Astrocyte of the hippocampus (primary cell): ENCODE measurements at places on chromosomes 4 and X.

- peak; percentile 68 for DNase-seq
These were observed 514.5 kb downstream of the INPP4B start for GRCh38 chr4:142331646-142332045.

- no peak for DNase-seq
These were observed 359.1 kb downstream of the SPRY1 start for GRCh38 chr4:123755655-123756054.

GRCh38 chrX:50204364-50204899, at the start of gene CCNB3:
TSS of gene CCNB3 (plus strand) at chrX:50204765. CDS start at chrX:50285164, 80,399 bp downstream.
- peak; percentile 70 for DNase-seq

DNA sequence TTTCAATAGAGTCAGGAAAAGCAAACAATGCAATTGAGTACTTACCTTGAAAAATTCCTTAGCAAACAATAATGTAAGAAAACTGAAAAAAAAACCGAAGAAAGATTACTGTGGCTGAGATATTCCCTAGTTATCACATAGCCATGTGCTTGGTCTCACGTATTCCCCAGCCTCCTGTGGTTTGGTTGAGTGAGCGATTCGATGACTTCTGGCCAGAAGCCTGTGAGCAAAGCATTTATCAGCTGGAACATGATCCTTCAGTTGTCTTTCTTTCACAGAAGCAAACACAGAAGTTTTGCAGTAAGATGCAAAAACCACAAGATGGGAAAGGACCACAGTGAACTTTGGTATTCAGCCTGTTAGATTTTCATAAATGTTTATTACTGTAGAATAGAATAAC, 1754.3 kb upstream of the AGA start:
- DNase-seq = peak; percentile 76

DNA sequence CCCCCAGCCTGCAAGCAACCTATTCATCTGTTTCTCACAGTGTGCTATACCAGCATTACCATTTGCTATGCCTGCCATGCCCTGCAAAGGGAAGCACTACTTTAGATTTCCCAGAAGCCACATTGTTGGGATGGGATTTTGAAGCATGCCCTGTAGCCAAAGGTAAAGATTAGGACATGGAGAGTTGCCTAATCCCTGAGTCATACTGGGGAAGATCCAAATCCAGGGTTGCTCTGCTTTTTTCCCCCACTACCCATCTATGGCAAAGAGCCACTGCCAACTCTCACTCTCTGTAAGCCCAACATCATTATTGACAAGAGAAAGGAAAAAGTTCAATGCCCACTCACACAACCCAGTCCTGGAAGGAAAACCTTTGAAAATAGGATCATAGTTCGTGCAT, 36.7 kb upstream of the TMEM164 start:
- DNase-seq = peak; percentile 17

DNA sequence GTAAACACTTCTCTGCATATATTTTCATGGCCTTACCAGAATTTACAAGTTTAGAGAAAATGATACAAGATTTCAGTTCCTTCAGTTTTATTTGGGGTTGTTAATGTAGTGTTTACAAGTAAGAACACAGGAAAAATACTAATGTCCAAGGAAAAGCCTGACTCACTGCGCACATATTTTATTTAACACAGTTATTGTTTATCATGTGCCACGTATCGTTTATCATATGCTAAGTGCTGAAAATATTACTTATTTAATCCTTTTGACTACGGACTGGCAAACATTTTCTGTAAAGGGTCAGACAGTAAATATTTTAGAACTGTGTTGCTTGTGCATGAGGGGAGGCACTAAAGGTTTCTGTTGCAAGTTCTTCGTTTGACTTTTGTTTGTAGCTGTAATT, 794 bp downstream of the HSD17B13 start:
- no peak for DNase-seq

DNA sequence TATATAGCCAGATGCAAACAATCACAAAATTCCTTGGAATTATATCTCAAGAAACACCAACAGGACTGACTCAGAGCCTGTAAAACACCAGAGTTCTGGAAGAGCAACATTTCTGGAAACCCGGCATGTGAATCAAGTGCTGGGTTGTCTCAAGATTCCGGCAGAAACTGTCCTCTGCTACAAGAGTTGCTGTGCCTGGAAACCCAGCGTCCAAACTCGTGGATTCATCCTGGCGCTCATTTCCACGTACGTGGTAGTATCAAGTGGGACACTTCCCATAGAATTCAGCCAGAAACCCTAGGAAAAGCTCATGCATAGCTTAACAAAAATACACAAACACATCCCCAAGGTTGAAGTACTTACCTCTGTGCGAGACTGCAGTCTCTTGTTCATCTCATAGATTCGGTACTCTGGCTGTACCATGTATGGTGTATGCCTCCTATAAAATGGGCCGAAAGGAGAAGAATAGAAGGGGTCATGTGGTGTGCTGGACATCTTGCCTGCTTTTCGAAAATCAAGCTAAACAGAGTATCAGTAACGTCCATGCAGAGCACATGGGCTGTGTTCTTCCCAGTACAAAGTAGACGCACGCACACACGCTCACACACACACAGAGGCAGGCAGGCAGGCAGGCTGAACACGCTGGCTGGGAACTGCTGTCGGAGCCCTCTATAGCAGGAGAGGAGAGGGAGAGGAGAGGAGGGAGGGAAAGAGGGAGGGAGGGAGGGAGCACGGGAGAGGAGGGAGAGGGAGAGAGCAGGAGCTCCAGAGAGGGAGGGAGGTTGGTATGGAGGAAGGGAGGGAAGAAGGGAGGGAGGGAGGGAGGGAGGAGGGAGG, at the start of gene LDB2:
TSS of gene LDB2 (minus strand) at position 655 of the 837 bp plus-strand sequence.
- DNase-seq = peak; percentile 87

DNA sequence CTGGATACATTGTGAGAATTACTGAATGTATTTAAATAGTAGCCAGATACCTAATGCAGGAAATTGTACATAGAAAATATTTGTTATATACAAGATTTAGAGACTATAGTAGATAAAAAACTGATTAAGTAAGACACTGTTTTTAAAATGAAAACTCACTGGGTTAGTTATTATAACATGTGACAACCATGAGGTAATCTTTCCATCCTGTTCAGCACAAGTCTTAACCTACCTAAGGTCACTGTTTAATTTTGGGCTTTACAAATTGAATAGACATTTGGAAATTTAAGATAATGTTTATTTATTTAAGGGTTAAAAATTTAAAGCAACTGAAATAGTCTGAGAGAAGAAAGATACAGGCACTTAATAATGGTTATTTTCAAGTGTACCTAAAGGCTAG, 102.1 kb downstream of the STIM2 start:
- DNase-seq = no peak

GRCh38 chr4:76518241-76518640, 83.2 kb downstream of the SHROOM3 start:
- peak; percentile 44 for DNase-seq

DNA sequence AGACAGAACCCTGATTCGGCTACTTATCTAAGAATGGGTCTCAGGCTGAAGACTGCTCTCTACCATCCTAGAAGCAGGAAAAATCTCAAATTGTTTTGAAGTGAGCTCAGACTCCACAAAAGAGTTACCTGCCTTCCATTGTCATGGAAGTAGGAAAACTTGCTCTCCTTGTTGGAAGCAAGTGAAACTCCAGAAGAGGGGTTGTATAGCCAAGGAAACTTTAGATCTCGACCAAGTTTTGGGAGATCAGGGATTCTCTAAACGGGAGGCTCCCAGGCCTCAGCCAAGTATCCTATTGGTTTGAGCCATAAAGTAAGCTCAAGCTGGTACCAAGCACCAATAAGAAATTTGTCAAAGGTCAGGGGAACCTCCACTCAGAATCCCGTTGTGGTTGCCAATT, 9.2 kb upstream of the FHDC1 start:
- DNase-seq = no peak

- no peak for DNase-seq
These were observed 1054.7 kb downstream of the PDHA2 start for GRCh38 chr4:96894621-96895020.

DNA sequence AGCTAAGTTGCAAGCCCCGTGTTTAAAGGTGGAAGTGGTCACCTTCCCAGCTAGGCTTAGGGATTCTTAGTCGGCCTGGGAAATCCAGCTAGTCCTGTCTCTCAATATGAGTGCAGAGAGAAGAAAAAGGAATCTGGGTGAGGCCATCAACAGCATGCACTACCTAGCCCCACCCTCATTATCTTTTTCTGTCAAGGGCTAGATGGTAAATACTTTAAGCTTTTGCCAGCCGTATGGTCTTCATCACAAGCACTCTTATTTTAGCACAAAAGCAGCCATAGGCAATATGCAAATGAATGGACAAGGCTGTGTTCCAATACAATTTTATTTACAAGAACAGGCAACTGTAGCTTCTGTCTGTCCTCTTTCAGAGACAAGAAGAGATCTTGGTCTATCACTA, 282.9 kb downstream of the ZNF674 start:
- no peak for DNase-seq

GRCh38 chr4:168487282-168488035, 7.2 kb upstream of the DDX60L start:
- DNase-seq = no peak

GRCh38 chr4:26406346-26406975, 83.8 kb downstream of the CCKAR start:
- no peak for DNase-seq

DNA sequence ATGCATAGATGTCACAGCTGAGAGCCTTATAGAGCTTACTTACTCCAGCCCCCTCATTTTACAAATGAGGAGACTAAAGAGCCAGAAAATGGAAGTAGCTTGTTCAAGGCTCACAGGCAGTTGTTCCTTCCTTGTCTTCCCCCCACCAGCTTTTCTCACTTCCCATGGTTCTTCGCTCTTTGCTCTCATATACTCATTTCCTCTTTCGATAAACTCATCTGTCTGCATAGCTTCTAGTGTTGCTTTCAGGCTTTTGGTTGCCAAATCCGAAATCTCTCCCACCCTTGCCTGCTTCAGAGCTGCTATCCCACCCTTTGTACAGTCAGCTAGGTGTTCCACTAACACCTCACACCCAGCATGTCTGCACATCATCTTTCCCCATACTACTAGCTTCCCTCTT, 25.0 kb upstream of the GJB1 start:
- no peak for DNase-seq

GRCh38 chr4:83392562-83392961, 57.9 kb upstream of the HPSE start:
- DNase-seq = no peak

DNA sequence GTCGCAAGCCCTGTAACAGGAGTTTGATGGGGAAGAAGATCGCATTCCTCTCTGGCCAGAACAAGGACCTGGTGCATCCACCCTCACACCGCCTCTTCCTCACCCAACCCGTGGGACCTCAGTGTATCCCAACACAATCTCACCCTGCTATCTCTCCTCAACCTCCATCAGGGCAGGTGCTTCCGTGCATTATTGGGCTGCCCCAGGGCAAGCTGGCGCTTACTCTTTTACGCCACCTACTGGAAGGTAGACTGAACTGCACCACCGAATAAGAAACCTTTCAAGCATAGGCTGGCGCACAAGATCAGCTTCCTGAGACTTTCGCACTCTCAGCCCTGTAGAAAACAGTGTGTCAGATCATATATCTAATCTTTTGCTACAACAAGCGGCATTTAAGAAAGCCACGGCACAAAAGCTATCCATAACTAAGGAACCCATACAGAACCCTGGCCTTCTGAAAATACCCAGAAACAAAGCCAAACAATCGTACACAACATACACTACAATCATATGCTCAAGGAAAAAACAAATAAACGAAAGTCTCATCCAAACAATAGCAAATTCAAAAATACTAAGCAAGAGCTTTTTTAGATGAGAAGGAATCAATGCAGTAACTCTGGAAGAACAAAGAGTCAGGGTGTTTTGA, 209.3 kb downstream of the UGT8 start:
- DNase-seq = peak; percentile 23

DNA sequence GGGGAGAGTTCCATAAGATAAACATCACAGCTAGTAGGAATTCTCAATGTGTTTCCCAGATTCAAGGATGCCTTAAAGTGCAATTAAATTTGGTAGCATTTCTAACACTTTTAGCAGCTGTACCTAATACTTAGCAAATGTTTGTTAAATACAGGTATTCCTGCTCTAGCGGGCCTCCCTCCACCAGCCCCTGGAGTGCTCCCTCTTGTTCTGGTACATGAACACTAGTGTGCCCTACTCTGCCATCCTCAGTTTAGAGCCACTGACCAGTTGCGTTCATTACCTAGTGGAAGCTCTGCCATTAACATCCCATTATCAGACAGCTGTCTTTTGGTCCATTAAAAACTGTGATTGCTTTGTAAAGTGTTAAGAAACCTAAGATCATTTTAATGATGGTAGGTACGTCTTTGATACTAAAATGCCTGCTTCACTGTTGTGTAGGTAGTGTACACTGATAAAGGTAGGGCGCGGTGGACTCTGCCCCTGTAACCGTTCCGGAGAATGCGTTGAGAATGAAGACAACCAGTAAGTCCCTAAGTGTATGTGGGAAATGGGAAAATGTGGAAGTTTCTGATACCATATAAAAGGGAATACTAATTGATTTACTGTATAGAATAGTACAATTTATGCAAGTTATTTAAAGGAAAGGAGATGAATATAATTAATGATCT, 21.7 kb downstream of the KIAA0232 start:
- no peak for DNase-seq

DNA sequence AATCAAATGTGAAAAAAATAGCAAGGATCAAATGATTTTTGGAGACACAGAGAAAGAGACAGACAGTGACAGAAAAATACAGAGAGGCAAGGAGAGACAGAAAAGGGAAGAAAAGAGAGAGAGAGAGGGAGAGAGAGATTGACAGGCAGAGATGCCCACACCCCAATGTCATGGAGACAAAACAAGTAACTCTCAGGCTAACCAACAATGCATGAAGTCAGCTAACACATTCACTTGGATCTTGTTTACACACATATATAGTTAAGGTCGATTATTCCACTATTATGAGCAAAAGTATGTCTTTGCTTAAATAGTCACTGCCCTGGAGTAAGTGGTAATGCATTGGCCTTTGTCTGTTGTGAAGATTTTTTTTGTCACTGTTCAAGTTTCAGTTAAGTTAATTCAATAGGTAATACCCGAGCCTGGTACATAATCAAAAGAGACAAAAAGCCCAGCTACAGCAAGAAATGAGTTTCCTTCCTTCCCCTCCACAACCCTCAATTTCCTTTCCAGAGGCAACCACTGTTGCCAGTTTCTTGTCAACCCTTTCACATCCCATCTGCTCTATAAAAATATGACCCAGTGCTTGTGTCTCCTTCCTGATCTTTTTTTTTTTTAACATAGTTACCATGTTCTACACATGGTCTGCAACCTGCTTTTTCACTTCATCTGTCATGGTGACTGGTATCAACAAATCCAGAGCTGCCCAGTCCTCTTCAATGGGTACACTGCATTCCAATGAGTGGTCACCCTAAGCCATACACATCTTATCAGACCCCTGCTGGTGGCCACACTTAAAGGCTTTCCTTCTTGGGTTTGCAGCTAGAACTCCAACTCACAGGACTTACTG, 52.1 kb downstream of the PROM1 start:
- DNase-seq = no peak

GRCh38 chrX:140317462-140317861, 187.4 kb downstream of the SOX3 start:
- no peak for DNase-seq

- peak; percentile 90 for DNase-seq
These were observed 50.0 kb downstream of the GALNT7 start for GRCh38 chr4:173218411-173219125.

- no peak for DNase-seq
These were observed 160.1 kb downstream of the EFHC2 start for GRCh38 chrX:44183329-44183728.

GRCh38 chrX:150198776-150199175, 164.3 kb upstream of the MAMLD1 start:
- DNase-seq = peak; percentile 7
